ENCODE measurements at places on chromosomes 13 and 19.

DNA sequence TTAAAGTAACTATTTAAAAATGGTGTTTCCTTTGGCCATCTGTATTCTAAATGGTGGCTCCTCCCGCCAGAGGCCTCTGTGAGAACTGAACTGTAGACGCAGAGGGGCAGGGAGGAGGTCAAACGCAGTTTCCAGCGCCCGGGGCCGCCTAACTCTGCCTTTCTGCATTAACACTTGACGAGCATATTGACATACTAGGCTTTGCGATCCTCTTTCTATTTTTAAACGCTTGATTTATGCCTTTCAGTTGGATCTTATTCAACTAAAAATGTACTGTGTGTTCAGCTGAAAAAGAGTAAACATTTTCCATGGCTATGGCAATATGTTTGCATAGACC lies 74.7 kb downstream of the SPACA7 start:
- DNase-seq, result no peak

DNA sequence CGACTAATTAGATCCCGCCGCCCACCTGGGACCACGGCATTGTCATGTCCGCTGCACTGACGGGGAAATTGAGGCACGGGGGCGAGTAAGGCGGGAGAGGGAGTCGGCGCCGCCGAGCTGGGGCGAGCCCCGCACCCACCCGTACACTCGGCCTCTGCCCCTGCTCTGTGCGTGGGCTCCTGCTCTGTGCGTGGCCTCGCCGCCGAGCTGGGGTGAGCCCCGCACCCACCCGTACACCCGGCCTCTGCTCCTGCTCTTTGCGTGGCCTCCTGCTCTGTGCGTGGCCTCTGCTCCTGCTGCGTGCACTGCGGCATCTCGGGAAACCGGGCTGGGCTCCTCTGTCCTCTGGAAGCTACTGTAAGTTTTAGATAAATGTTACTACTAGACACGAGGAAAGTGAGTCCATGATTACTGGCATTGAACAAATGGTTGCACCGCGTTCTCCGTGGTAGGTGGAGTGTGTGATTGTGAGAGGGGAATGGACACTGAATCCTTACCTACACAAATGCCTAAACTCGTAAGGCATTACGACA lies 826 bp upstream of the C1QTNF9 start:
- DNase-seq, result no peak

DNA sequence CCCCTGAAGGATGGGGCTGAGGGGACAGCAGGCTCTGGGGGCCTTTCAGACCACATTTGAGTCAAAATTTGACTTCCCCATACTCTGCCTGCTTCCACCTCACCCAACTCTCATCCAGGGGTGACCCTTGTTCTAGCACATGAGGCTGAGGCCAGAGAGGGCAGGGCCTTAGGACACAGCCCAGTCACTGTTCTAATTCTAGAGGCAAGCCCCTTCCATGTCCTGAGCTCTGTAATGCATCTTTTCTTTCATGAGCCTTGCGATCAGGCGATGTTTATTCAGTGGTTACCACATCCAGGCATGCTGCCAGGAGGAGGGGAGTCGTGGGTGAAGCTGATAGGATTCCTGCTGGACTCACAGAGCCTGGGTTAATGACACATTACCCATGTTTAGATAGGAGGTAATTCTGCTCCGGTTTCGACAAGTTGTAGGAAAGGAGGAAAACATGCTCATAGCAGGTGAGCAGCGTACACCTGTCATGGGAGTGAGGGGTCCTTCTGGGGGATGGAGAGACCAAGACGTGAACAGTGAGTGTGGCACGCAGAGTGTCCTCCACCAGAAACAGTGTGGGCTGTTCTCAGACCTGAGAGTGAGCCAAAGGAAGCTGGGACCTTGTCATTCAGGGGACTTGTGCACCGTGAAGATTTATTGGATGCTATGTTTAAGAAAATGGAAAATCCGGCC lies 9.3 kb downstream of the RPS9 start:
- DNase-seq, result no peak

DNA sequence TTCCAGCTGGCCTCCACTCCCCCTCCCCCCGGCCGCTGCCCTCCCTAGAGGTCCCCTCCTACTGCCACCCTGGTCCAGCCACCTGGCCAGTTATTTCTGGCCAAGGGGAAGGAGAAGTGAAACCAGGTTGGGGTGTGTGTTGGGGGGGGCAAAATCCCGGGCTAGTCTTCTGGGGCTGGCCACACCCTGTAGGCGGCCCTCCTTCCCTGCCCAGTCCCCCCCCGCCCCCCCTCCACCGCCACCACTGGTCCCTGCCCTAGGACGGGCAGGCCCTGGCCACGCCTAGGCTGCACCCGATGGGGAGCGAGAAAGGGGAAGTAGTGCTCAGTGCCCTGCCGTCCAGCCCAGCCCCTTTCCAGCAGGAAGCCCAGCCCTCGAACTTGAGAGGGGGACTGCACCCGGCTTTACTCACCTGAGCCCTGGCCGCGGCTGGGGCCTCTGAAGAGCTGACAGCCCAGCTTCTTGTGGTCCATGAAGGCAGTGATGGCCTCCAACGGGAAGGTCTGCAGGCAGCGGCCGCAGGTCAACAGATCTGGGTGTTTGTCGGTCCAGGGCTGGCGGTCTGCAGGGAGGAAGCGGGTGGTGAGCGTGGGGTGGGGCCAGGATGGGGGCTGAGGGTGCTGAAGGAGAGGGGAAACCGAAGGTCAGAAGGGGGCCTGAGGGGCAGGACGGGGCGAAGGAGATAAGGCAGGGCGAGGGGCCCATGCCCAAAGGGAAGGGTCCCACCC lies 813 bp downstream of the ZNF296 start:
- DNase-seq, result peak; percentile 76

DNA sequence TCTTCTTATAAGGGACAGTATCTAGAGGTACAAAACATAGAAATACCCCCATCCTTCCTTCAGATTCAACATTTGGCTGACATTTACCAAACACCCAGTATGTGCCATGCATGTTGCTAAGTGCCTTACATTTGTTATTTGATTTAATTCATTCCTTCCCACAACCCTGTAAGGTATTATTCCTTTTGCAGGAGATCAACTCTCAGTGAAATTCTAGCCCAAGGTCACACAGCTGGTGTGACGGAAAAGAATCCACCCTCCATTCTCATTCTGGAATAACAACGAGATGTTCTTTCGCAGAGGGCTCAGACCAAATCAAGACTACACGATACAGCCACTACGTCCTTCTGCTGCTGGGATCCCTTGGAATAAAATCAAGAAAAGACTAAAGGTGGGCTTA lies 67.8 kb downstream of the C13orf42 start:
- DNase-seq, result no peak

GRCh38 chr19:49413348-49413747 lies 9.9 kb downstream of the PTH2 start:
- DNase-seq, result no peak

DNA sequence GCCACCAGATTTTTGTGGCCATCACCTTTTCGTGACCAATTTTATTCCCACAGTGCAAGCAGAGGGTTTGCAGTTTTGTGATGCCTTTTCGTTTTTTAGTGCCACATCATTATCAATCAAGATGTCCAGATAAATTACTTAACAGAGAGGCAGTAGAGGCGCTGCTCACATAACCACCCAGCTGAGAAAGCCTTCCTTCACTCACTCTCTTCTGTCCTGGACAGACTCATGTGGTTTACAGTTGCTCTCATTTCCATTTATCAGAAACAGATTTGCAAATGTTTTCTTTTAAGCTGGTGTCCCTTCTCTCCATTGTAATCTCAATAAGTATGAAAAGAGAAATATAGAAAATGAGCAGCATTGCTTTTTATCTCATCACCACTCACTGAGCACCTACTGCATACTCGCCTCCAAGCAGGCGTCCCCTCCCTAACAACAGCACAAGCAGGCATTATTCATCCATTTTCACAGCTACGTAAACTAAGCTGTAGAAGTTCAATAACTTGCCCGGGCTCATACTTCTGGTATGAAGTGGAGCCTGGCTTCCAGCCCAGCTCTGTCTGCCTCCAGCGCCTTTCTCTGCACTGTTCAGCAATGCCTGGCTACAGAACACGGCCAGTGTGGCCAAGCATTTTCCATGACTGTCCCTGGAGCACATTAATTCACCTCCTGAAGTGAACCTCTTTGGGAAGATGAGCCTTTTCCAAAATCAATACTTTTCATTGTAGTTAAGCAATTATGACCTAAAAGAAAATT lies 34.6 kb upstream of the KATNAL1 start:
- DNase-seq, result no peak

GRCh38 chr13:52009946-52010345 lies 1.3 kb downstream of the ATP7B start:
- no peak for DNase-seq

- no peak for DNase-seq
Observed at GRCh38 chr13:23518231-23518630, 52.0 kb upstream of the TNFRSF19 start.

DNA sequence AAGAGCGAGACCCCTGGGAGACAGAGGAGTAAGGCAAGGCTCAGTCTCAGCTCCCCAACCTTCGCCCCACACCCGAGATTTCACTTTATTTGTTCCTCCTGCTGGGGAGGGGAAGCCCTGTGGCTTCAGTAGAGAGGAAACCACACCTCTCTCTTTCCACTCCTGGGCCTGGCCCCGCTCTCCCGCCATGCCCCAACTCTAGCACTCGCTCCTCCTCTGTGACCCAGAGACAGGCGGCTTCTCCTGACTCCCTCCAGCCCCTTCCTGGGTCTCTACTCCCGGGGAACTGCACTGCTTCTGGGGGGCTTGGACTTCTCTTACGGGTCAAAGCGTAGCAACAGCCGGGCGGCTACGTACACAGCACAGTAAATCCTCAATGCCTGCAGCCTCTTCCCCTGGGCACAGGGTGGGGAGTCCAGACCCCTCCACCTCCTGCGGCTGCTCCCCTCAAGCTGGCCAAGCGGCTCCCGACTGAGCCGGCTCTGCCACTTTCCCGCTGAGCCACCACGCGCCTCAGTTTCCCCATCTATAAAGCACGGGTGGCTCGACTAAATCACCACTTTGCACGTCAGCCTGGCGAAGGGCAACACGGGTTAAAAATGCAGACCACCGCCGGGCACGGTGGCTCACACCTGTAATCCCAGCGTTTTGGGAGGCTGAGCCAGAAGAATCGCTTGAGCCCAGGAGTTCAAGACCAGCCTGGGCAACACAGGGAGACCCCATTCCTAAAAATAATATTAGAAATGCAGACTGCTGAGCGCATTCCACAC lies 1.4 kb downstream of the RNF126 start:
- DNase-seq, result peak; percentile 30

DNA sequence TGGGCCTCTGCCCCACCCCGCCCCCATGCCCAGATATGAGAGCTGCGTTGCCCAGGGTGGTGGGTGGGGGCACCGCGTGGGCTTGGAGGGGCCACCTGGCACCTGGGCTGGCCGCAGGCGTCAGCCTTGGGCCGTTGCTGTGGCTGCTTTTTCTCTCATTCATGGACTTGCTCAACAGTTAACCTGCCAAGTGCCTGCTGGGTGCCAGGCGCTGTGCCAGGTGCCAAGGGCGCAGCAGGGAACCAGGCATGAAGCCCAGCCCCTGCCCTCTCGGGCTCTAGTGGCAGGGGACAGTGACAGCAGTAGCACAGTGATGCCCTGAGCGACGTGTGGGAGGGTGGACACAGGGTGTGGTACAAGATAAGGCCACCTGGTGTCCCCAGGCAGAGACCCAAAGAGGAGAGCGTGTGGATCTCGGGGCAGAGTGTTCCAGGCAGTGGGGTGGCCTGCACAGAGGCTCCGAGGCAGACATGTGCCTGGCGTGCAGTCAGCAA lies 28.1 kb downstream of the DHX34 start:
- DNase-seq, result no peak

GRCh38 chr13:66218583-66218982 lies 1011.6 kb downstream of the PCDH9 start:
- no peak for DNase-seq

DNA sequence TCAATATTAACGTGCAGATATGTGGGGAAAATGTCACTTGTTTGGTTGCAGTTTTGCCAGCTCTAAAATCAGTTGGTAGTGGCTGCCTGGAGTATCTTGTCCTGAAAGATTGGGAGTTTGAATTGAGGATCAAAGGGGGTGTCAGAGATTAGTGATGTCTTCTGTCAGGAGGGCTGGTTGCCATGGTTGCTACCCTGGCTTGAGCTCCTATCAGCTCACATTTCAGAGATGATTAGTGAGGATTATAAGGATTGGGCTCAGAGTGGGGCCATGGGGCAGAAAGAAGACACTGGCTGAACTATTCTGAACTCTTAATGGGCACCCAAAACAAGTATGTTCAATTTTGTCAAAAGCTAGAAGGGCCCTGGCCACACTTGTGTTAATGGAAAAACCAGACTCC lies 95.5 kb upstream of the RNF113B start:
- DNase-seq, result no peak

DNA sequence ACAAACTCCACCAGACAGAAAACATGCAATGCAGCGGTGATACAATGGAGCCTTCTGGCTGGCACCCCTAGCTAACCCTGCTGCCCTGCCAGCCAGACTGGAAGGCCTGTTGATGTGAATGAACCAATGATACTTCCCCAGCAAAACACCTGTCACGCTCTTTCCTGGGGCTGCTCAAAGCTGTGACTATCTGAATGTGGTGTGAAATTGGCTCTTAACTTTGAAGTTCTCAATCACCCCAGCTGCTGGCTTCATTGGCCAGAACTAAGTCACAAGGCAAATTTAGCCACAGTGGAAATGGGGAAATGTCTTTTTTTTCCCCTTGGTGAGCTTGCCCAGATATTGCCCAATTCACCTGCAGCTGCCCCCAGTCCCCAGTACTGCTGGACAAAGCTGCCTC lies 147.3 kb downstream of the SLC7A1 start:
- no peak for DNase-seq
